ENCODE measurements at places on chromosomes 1 and 21.

- DNase-seq = peak; percentile 15
These were observed 247.1 kb downstream of the NPHP4 start for GRCh38 chr1:5744911-5745799.

- no peak for DNase-seq
These were observed 12.9 kb downstream of the LACTBL1 start for GRCh38 chr1:22959545-22960360.

GRCh38 chr1:30764396-30764795 lies 6.8 kb upstream of the LAPTM5 start:
- no peak for DNase-seq

DNA sequence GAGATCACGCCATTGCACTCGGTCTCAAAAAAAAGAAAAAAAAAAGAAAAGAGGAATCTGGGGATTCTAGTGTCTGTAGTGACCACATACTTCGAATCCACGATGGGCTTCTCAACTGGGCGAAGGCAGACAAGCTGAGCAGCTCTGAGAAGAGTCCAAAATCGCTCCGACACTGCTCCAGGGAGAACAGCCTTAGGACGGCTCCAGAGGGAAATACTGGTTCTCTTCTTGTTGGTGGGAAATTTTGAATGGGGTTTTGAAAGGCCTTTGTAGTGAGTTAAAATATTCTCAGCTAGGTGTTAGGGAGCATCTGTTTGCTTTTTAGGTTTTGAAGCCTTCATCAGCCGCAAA lies 18.3 kb upstream of the HJV start:
- no peak for DNase-seq

DNA sequence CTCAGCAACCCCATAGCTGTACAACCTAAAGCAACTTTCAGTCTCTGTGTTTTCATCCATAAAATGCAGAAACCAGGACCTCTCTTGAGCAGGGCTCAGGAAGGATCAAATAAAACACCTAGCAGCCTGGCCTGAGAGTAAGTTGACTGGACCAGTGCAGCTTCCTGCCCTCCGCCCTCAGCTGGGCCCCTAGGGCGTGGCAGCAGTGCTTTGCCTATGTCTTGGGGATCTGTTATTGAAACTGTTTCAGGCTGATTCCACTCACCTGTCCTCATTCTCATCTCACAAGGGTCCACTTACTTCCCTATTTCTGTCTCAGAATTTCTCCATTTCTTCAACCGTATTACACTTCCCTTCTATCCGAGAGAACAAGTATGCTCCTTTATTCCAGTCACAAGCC lies 17.3 kb downstream of the LRRC42 start:
- no peak for DNase-seq

- no peak for DNase-seq
These were observed 6.5 kb downstream of the DEGS1 start for GRCh38 chr1:224189561-224189960.

DNA sequence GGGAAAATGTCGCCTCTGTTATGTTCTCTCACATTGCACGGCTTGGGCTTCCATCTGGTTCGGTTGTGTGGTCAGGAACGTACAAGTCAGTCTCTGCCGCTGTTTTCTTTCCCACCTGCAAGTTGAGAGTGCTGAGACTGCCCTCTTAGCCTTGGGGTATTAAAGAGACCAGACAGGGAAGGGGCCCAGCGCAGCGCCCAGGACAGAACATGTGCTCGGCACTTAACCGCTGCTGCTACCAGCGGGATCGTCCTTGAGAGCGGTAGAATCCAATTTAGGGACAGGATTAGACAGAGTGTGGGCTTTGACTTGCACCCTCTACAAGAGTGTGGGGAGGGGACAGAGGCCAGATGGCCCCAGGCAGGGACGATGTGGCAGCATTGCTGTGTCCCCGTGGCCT lies 17.7 kb upstream of the AGPAT3 start:
- DNase-seq = no peak

GRCh38 chr1:9881838-9882249 lies 28.2 kb downstream of the CTNNBIP1 start:
- no peak for DNase-seq

DNA sequence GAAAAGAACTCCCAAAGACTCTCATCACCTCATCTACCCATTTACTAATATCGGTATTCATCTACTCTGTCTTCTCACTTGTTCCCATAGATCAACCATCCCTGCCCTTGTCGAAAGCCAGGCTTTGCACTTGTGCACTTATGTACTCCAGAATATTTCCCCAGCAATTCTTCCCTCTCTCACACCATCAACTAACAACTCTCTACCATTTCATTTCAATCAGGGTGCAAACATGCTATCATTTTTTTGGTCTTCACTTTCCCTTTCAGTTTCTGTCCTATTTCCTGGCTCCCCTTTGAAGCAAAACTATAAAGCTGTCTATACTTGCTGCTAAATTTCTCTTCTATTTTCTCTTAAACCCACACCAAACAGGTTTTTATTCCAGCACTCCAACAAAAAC lies 6.7 kb downstream of the C1orf105 start:
- DNase-seq = no peak

GRCh38 chr1:198680174-198680875 lies 41.5 kb downstream of the PTPRC start:
- DNase-seq = no peak

GRCh38 chr1:18322368-18323032 lies 158.2 kb upstream of the KLHDC7A start:
- no peak for DNase-seq

- no peak for DNase-seq
These were observed 44.8 kb downstream of the BACH1 start for GRCh38 chr21:29343519-29343918.

- no peak for DNase-seq
These were observed 104.0 kb upstream of the BMP8A start for GRCh38 chr1:39387452-39387851.

DNA sequence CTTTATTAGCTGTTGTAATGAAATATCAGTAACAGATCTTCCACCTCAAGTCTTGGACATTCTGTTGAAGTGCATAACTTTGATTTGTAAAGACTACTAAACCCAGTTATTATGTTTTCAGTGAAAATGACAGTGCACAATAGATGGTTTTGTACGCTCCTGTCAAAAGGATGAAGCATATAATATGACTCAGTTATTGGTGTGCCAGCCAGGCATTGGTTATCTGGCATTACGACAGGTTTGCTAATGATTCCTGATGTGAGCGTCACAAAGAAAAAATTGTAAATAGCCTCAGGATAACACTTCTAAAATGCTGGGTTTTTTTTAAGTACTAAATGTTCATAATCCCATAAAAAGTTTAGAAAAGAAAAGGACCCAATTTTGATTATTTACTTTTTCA lies 147.9 kb downstream of the MAGI3 start:
- DNase-seq = no peak

DNA sequence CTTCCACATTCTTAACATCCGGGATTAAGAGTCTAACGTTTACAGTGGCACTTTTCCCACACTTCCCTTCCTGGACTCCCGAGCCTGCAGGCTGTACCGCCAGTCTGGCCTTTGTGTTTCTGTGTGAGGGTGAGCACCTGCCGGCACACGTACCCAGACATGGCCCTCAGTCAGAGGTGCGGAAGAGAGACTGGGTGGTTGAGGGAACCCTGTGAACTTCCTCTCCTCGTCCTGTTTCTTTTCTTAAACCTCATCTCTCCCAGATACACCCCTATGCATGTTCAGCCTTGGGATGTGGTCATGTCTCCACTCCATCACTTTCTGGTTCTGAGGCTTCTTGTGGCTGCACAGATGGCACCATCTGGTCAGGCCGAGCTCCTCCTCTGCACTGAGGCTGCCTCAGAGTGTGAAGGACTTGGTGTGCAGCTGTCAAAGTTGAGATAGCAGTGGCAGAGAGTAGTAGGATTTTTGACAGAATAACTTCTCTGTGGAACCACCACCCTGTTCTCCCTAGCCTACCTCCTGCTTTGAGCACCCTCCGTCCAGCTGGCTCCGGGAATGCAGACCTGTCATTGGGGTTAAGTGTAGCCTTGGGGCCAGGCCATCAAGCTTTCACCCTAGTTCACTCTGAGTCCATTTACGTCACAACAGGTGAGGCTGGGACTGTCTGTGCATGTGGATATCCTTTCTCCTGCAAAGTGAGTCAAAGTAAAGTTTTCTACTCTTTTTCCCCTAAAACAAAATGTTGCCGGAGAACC lies 31.4 kb downstream of the VASH2 start:
- DNase-seq = no peak

DNA sequence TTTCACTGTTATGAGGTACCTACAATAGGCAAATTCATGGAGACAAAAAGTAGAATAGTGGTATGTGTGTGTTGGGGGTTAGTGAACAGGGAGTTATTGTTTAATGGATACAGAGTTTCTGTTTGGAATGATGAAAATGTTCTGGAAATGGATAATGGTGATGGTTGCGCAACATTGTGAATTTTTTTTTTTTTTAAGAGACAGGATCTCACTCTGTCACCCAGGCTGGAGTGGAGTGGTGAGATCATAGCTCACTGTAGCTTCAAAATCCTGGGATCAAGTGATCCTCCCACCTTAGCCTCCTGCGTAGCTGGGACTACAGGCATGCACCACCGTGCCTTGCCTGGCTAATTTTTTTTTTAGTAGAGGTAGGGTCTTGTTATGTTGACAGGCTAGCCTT lies 34.5 kb upstream of the TRABD2B start:
- DNase-seq = no peak

GRCh38 chr1:183034682-183035081 lies 11.5 kb downstream of the LAMC1 start:
- no peak for DNase-seq

- no peak for DNase-seq
These were observed 90.9 kb upstream of the SLC44A3 start for GRCh38 chr1:94729267-94729666.

GRCh38 chr1:226643177-226643576 lies 94.6 kb downstream of the STUM start:
- peak; percentile 77 for DNase-seq

DNA sequence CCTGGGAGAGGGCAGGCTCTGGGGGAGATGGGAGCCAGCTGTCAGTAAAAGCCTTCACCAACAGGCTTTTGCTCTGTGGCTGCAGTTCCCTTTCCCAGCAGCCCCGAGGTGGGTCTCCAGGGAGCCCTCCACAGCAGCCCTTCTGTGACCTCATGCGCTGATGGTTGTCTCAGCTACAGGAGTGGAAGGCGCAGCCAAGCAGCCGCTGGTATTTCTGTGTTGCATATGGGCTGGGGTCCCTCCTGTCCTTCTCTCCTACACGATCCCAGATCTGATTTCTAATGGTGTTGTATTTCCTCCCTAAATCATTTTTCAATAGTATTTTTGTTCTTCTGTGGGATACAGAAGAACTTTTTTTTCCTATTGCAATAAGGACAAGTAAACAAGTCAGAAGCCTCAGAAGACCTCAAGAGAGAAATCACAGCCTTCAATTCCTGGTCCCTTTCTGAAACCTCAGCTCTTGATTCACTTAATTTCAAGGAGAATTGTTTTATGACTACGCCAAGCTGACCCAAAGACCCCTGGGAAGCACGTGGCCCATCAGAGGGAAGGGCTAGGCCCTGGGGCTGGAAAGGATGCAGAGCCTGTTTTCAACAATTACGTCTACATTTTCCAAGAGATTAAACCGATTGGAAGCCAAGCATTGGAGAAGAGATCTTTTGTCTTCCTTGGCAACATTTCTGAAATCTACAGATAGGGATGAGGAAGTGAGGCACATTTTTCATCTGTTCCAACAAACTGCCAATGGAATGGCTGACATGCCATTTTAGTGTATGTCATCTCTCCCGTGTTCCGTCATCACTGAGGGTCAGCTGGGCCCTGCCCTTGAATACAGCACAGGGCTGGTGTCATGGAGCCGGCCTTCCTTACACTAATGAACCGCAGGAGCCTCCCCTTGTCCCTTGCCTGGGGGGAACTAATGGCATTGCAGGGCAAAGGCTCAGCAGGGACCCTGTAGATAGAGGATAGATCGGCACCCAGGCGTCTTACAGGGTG lies 42.0 kb upstream of the SCCPDH start:
- DNase-seq = no peak

DNA sequence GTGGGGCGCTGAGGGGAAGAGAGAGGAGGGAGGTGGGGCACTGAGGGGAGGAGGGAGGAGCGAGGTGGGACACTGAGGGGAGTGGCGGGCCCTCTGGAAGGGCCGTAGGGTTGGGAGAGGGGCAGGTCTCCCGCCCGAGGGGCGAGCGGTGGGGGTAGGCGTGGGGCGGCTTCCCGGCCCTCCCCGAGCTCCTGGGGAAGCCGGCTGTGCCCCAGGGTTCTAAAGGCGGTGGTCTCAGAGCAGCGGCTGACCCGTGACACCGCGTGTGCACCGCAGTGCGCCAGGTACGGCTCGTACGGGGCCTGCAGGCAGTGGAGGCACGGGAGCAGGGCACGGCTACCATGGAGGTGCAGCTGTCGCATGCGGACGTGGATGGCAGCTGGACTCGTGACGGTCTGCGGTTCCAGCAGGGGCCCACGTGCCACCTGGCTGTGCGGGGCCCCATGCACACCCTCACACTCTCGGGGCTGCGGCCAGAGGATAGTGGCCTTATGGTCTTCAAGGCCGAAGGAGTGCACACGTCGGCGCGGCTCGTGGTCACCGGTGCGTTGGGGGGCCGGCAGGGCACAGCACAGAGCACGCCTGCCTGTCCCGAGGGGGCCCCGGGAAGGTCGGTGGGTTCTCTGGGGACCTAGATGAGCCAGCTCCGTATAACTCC lies 68.5 kb downstream of the OBSCN start:
- no peak for DNase-seq

DNA sequence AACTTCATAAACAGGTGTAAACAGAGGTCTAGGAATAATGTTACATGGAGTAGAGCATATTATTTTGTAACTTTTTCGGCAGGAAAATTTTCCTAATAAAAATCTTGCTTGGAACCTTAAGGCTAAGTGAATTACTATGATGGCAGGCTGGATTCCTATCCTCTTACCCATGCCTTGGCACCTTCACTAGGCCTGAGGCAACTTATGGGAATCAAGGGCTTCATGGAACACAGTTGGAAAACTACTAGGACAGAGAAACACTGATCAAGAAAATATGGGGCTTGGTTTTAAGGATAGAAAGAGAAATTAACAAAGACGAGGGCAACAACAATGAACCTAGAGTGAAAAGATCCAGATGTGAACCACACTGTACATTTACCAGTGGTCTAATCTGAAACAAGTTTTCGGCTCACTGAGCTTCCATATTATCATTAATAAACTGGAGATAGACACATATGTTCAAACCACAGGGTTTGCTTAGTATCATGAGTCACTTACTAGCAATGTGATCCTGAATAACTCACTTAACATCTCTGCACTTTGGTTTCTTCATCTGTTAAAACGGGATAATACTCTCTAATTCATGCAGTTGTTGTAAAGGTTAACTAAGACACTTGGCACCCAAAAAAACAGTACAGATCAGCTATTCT lies 68.5 kb downstream of the GPATCH2 start:
- DNase-seq = no peak

- no peak for DNase-seq
These were observed 104.7 kb downstream of the NCAM2 start for GRCh38 chr21:21102896-21103295.

GRCh38 chr21:35619184-35619583 lies 441.1 kb downstream of the SETD4 start:
- no peak for DNase-seq

- DNase-seq = peak; percentile 53
These were observed 1.1 kb downstream of the ERO1B start for GRCh38 chr1:236280438-236281197.

All from activated T-cell treated with anti-CD3 and anti-CD28 coated beads, Interleukin-2, amount 50 U/mL, for 24 hours (primary cell).